Cardiac fibroblast (primary cell): ENCODE measurements at places on chromosomes 11 and 22.

DNA sequence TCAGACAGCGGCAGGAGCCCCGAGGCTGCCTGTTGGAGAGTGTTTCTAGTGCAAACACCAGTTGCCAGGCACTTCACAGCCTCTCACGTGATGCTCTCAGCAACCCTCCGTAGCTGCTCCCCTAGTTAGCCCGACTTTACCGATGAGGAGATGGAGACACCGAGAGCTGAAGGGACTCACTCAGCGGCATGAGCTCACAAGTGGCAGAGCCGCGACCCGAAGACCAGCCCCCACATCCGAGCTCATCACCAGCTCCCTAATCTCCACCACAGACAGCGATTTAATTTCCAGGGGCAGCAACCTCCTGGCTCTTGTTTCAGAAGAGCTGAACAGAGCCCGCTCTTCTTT lies 28.7 kb upstream of the RTL6 start:
- DNase-seq, result no peak

- peak; percentile 47 for DNase-seq
These were observed 9.4 kb downstream of the CDC45 start for GRCh38 chr22:19488884-19489843.

DNA sequence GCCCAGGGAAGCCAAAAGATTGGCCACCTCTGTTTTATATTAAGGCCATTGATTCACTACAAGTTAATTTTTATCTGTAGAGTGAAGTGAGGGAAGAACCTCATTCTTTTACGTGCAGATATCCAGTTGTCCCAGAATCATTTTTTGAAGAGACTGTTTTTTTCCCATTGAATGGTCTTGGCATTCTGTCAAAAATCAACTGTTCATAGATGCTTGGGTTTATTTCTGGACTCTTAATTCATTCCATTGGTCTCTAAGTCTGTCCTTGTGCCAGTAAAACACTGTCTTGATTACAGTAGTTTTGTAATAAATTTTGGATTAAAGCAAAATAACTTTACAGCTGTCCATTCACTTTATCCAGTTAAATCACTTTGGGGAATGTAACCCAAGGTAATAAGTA lies 26.8 kb downstream of the WBP2NL start:
- no peak for DNase-seq

DNA sequence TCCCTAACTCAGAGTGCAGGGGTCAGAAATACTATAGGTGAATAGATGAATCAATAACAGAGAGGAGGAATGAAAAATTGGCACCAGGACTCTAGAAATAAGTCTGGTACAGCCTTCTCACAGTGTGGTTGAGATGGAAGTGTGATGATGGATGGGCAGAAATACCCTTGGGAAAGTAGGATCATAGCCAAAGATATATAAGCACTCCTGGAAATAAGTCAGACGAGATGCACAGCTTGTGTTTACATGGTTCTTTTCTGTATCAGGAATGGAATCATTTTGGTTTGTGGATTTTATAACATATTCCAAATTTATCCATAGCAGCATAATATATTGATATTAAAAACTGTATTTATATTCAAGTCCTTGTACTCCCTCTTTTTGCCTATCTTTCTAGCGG lies 33.5 kb upstream of the SEZ6L start:
- no peak for DNase-seq

GRCh38 chr11:75388386-75389275 lies 10.7 kb upstream of the RPS3 start:
- peak; percentile 86 for DNase-seq

- DNase-seq, result no peak
These were observed 40.0 kb downstream of the PHF21B start for GRCh38 chr22:44969817-44970216.

DNA sequence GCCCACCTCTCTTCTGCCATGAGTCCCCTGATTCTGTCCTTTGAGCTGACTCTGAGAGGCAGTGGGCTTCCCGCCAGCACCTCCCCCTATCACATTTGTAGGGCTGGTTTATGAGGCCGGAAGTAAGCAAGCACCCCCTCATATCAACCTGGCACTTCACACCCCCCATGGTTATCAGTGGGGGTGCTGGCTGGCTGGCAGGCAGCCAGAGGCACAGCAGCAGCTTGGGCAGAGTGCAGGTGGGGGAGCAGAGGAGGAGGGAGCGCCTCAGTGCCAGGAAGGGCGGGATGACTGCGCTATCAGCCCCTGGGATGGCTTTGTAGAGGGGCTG lies 22.9 kb upstream of the CHRM4 start:
- no peak for DNase-seq

GRCh38 chr11:23288003-23288783 lies 427.9 kb upstream of the CCDC179 start:
- DNase-seq, result no peak

GRCh38 chr22:32655068-32655467 lies 146.4 kb upstream of the TIMP3 start:
- no peak for DNase-seq

DNA sequence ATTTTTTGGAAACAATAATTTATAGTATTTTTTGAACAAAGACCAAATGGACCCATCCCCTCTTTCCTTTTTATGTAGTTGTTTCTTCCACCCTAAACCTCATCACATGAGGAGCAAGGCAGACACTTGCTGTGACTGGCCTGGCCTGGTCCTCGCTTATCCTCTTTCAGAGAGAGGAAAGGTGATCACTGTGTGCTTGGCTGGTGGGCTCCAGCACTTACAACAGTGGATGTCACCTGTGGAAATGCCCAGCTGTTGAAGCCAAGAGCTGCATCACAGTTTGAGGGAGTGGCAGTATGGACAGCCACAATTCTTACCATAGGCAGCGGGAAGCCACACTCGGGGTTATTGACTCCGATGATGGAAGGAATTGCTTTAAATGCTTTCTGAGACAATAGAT lies 185.7 kb downstream of the BCR start:
- no peak for DNase-seq

DNA sequence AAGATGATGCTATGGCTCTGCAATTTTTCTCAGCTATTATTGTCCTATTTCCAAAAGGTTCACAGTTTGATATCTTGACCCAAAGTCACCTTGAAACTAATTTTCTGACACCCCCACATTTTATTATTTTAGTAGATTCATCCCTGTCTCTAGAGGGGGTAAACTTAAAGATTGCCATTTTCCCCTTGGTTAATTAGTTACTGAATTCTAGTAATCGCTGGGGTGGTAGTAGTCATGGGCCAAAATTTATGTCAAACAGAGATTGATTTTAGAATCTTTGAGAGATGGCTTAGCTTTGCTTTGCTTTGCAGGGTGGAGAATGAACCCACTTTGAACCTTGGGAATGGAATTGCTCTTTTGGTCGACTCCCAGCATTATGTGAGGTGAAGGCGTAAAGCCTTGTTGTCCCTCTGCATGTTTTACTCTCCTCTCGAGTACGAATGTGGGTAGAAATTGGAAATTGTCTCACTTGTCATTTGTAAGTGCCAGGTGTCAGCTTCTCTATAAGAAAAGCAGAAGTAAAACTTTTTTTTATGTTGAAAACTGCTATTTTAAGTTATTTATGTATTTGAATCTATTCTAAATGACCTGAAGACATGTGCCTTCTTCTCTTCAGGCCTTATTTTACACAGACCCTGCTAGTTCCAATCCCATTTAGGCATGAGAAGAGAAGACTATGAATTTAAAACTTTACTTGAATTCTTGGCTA lies 42.4 kb upstream of the RCE1 start:
- DNase-seq, result no peak

DNA sequence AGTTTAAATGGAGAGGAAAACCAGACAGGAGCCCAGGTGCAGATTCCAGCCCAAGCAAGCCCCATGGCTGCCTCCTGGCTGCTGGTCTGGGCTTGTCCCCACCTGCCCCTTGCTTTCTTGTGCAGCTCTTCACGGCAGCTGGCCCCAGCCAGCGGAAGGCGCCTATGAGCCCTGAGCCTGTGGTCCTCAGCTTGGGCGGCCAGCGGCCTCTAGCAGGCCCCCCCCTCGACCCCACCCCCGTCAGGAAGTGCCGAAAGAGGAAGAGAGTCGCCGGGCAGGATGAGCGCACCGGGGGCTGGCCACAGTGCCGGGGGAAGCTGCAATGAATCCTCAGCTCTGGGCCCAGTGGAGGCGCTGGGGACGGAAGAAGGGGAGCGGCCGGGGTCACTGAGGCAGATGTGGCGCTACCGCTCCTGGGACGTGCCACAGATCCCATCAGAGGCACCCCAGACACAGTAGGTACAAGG lies 2.1 kb upstream of the DGKZ start:
- no peak for DNase-seq

- DNase-seq, result peak; percentile 13
These were observed 613.5 kb downstream of the SOX6 start for GRCh38 chr11:15742626-15743519.

GRCh38 chr22:47322854-47323253 lies 560.4 kb downstream of the TBC1D22A start:
- DNase-seq, result no peak

DNA sequence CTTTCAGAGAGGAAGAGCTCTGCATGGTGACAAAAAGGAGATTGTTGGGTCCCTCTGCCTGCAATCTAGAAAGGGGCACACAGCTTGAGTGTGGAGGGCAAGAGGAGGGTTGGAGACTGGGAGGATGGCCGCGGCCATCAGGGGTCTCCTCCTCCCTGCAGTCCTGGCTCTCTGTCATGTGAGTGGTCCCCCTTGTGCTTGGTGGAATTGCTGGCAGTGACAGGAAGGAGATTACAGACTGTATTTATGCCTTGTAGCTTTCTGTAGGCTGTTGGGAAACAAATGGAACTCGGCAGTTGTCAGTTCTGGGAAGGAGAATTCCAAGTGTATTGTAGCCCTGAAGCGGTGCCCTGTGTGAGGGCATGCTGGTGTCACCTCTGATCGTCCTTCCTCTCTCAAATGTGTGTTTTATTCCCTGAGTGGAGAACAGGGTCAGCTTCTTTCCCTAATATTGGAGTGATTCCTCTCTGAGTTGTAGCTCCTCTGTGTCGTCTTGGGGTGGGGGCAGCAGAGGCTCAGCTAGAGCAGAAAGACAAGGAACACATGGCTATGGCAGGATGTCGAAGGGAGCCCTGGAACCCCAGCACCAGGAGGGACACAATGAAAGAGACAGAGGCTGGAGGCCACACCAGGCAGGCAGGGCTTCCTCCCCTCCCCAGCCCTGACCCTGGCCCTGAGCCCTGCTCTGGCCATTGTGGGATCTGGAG lies 163.1 kb downstream of the PKNOX2 start:
- no peak for DNase-seq

DNA sequence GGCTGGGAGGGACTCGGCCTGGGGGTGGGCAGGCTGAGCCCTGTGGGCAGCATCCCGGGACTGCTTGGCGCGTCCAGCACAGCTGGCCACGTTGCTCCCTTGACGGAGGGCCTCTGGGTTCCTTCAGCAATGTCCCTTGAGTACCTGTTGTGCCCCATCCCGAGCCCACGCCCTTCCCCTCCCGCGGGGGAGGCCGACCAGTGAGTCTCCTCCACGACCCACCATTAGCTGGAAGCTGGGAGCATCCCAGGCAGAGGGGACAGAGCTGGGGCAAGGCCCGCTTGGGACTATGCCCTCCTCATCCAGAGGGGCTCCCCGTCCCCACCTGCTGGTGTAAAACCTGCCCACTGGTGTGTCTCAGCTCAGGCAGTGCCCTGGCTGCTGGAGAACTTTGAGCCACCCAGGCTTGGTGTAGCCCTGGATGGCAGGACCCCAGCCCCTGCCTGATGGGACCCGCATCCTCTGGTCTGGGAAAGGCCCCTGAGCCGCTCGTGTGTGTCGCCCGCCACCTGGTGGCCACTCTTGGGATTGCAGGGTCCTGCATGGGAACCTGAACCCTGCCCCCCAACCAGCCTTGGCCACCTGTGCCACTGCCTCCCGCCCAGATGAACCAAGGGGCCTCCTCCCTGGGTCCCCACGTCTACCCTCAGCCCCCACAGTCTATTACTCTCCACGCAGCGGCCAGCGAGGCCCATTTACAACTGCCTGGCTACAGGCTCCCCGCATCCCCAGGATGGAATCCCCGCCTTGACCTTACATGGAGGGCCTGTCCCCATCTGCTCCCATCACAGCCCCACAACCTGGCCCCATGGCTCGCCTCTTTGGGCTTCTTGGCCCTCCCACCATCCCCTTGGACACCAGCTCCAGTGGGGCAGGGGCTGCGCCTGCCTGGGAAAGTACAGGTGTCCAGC lies 16.6 kb upstream of the ARHGAP8 start:
- peak; percentile 56 for DNase-seq

DNA sequence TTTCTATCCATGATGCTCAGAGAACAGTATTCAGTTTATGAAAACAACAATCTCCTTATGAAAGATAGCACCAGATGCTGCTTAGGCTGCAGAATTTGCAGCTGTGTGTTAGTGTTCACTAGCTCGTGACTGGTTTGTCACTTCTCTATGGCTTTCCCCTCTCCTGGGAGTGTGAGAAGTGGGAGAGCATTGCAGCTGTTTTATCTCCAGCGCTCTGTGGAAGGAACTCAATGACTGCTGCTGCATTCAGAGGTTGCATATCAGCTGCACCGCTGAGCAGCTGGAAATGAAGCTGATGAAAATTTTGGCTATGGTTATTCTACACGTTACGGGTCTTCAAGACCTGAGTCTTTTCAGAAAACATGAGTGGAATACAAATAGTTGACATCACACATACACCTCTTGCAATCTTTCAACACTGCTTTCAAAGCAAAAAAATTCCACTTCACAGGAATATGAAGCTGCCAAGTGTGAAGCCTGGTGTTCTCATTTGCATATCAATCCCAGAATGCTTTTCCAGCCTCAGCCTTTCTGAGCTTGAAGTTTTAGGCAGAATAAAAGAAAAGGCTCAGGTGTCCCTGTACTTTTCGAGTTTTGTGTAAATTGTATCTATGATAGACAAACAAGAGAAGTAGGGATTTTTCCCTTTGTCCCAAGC lies 149.3 kb upstream of the DDI1 start:
- no peak for DNase-seq
